AG04449 (cell line): ENCODE measurements at places on chromosomes 2 and 18.

DNA sequence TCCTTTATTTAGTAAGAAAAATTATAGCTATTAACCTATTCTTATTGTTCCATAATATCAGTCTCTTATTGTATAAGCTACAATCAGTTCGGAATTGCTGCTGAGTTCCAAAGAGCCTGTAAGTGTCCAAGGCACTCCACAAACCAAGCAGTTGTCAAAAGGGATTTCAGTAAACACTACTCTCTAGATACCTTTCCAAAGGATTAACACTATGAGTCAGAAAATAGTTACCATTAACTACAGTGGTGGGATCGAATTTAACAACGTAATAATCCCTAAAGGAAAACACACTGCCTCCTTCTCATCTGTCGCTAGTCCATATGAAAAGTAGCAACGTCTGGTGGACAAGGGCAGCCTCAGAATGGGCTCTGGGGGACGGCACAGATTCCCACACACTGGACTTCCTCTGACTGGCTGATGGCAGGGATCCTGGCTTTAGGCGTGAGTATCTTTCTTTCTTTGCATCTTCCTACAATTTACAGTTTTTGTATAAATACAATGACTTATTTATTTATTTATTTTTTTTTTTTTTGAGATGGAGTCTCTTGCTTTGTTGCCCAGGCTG, 8.8 kb downstream of the TGFBRAP1 start:
- no peak for DNase-seq

DNA sequence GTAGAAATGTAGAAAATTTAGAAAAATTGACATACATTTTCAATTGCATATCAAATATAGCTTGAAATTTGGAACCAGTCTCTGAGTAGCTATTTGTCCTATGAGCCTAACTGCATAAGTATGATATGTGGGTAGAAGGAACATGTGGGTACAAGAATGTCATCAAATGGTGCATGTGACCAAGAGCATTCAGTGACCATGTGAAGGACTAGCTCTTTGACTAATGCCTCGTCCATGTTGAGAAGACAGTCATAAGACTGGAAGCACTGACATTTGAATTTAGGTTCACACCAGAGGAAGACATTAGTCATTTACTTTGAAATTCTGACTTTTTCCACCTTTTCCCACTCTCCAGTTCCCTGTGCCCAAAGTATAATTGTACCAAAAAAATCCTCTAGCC, 12.6 kb downstream of the MRPL44 start:
- DNase-seq, result no peak

GRCh38 chr18:48694295-48694694, 155.5 kb downstream of the CTIF start:
- DNase-seq, result no peak

- no peak for DNase-seq
Measured at GRCh38 chr18:75810961-75811551, 383.6 kb upstream of the SMIM21 start.

DNA sequence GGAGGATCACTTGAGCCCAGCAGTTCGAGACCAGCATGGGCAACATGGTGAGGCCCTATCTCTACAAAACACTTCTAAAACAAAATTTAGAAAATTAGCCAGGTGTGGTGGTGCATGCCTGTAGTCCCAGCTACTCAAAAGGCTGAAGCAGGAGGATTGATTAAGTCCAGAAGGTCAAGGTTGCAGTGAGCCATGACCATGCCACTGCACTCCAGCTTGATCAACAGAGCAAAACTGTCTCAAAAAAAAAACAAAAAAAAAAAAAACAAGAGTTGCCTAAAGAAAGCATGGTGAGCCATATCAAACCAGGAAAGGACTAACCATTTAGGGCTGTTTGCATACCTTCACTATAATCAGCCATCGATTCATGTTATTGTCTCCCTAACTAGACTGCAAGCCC, 4.5 kb downstream of the CLASP1 start:
- DNase-seq, result no peak

DNA sequence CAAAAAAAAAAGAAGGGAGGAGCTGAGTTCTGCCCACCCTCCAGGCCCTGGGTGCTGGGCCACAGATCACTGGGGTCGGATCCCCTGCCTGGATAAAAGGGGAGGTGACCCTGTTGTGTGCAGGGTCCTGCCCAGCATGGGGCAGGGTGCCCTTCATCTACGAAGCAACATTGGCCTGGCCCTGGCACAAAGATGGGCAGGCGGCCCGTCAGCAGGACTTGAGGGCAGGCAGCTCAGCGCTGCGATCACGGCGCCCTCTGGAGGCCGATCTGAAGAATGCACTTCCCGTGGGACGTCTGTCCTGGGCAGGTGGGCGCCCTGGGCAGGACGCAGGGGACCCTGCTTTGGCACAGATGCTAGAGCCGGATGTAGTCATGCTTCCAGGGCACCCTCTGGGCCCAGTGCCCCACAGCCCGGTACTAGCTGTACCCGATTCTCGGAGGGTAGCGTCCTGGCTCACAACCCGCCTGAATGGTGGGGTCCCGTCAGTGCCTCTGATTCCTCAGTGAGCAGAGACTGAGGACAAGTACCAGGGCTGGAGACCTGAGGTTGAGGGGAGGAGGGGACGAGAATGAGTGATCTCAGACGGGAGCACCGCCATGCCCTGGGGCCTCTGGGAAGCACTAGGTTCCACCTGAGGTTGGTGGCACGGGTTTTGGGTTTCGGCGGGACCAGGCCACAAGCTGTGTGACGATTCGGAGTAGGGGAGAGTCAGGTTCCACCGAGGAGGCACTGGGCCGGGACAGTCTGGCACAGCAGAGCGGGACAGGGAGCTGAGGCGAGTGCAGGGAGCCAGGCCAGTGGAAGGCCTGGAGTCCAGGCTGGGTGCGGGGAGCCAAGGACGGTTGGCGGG, 18.0 kb downstream of the ARID5A start:
- no peak for DNase-seq

- DNase-seq, result peak; percentile 57
Measured at GRCh38 chr2:172038604-172039003, 38.9 kb downstream of the METAP1D start.

GRCh38 chr2:84492571-84492970, 23.7 kb upstream of the DNAH6 start:
- no peak for DNase-seq

- no peak for DNase-seq
Measured at GRCh38 chr2:157789256-157789655, 86.9 kb downstream of the ACVR1 start.

DNA sequence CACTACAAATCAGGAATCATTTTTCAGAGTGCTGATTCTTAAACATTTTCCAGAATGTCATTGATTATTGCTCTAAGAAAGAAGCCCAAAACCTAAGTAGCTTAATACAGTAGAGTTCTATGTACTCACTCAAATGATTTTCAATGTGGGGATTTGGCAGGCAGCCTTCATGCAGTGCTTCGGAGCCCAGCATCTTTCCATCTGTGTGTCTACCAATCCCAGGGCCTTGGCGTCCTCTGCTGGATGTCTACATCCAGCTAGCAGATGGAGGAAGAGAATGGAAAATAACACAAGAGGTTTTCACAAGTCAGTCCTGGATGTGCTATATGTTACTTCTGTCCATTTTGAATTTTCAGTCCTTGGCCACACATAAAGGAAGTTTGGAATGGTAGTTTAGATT, 151.8 kb downstream of the RDH14 start:
- DNase-seq, result no peak

DNA sequence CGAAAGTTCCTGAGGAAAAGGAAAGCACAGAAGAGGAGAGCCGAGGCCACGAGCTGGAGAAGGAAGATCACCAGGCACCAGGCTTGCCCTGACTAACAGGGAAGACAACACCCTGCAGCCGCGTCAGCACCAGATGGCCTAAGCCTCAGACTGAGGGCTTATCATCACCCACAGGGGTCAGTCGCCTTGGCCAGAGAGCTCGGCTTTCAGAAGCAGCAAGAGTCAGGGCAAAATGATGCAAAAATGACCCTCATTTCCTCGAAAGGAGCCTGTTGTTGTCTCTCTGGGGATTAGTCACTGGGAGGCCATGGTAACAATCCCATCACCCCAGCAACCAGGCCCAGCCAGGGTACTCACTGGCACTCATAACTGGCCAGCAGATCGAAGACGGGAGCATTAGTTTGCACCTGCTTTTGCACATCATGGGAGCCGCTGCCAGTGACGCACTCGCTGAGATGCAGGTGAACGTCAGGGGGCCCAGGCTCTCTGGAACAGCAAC, 42.7 kb upstream of the ZFP36L2 start:
- DNase-seq, result peak; percentile 52

GRCh38 chr2:188079196-188079595, 212.5 kb upstream of the GULP1 start:
- peak; percentile 83 for DNase-seq

DNA sequence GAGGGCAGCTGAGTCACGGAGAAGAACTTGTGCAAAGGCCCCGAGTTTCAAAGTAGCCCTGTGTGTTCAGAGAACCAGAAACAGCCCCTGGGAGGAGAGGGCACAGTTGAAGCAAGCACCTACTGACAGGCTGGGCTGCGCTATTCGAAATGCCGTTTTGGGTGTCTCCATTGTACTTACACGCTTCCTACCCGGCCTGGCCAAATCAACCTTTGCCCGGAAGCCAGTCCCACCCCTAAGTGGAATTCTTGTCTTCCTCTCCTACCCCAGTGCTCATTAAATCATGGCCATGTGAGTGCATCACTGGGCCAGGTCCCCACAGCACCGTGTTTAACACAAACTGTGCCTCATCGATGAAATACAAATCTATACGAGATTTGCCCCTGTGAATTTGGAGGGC, 6.0 kb downstream of the DIPK1C start:
- DNase-seq, result no peak

- DNase-seq, result peak; percentile 45
Measured at GRCh38 chr2:118443596-118443995, 355.3 kb downstream of the INSIG2 start.

- DNase-seq, result no peak
Measured at GRCh38 chr2:64888591-64889309, 100.4 kb upstream of the SLC1A4 start.

GRCh38 chr2:165640247-165640929, 153.7 kb downstream of the GALNT3 start:
- DNase-seq, result no peak

- no peak for DNase-seq
Measured at GRCh38 chr2:136055929-136056688, 61.8 kb downstream of the CXCR4 start.

GRCh38 chr2:162116352-162116751, 35.7 kb downstream of the GCG start:
- no peak for DNase-seq

DNA sequence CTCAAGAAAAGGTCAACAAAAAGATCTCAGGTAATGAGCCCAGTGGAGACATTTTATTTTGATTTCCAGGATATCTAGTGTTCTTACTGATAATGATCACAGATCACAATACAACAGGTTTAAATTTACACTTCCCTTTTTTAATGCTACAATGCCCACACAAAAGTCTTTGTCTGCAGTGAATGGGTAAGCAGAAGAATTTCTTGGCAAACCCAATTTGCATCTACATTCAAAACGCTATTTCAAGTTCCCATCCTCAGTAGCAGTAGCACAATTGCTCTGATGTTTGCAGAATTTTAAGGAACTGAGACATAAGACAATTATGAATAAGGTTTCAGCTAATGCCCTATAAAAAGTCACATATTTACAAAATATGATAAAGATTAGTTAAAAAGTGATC, 929.4 kb upstream of the PIK3C3 start:
- no peak for DNase-seq

DNA sequence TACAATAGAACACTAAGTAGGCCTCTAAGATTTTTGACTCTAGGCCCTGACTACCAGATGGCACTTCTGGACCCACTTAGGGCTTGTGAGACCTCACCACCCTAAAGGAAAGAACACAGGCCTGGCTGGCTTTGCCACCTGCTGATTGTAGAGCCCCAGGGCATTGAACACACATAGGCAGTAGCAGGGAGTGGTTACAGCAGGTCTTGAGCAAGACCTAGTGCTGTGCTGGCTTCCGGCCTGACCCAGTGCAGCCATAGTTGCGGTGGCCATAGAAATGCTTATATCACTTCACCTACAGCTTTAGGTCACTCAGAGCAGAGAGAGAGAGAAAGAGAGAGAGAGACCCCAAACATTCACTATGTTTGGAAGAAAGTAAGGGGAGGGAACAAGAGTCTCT, 223.2 kb downstream of the LRATD1 start:
- DNase-seq, result no peak

GRCh38 chr2:209976698-209977385, 25.6 kb upstream of the RPE start:
- DNase-seq, result no peak

GRCh38 chr2:237074211-237074993, 11.3 kb upstream of the COPS8 start:
- DNase-seq, result no peak

- DNase-seq, result no peak
Measured at GRCh38 chr18:74506448-74507084, 10.4 kb downstream of the CNDP2 start.

DNA sequence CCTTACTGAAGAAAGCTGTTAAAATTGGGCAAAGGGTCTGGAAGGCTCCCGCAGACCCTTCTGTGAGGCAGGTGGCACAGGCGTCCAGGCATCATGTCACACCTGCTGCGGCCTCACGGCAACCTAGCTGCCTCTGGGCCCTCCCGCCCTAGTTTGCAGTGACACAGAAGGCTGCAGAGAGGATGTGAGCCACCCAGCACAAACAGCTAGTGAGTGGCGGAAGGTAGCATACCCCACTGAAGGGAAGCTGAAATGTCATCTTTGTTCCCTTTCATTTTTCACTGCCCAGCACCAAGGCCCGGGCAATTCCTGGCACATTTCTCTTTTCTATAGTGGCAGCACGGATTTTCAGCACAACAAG, 53.8 kb downstream of the TRAPPC12 start:
- DNase-seq, result no peak

DNA sequence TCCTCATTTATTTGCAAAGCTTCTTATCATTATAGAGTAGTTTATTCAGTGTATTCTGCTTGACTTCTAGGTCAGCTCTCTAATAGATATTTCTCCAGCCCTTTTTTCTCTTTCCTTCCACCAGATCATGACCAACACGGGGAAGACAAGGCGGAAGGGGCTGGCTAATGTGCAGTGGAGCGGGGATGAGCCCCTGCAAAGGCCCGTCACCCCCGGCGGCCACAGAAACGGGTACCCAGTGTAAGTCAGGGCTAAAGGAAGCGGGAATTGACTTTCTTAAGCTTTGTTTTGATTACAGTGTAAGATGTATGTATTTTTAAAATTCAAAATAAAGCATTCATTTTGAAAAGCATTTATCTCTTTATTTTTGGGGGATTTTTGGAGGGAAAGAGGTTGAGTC, 50.7 kb upstream of the B3GNT7 start:
- DNase-seq, result no peak

- DNase-seq, result peak; percentile 33
Measured at GRCh38 chr2:197969391-197969893, 165.0 kb downstream of the PLCL1 start.

- DNase-seq, result no peak
Measured at GRCh38 chr2:36044411-36044810, 311.2 kb upstream of the CRIM1 start.

GRCh38 chr2:3233877-3234276, 143.7 kb downstream of the EIPR1 start:
- DNase-seq, result no peak

GRCh38 chr2:42756150-42756775, 7.7 kb downstream of the OXER1 start:
- no peak for DNase-seq

- no peak for DNase-seq
Measured at GRCh38 chr2:171512683-171513195, 9.5 kb upstream of the CYBRD1 start.

- no peak for DNase-seq
Measured at GRCh38 chr2:21269382-21269781, 145.6 kb downstream of the TDRD15 start.
